ENCODE measurements at places on chromosomes 13 and 19. TPM values are rescaled to one million over a fixed set of nuclear protein-coding genes. Genes with fewer than 3 reads are reported as not detected.

DNA sequence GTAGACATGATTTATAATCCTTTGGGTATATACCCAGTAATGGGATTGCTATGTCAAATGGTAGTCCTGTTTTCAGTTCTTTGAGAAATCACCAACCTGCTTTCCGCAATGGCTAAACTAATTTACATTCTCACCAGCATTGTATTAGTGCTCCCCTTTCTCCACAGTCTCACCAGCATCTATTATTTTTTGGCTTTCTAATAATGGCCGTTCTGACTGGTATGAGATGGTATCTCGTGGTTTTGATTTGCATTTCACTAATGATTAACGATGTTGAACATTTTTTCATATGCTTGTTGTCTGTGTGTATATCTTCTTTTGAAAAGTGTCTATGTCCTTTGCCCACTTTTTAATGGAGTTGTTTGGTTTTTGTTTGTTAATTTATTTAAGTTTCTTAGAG, 165.1 kb downstream of the PDS5B start:
- no peaks in the 10 kb centered on the region for H3K27me3 ChIP-seq
- peaks cover 16% of the 10 kb centered on the region for H3K36me3 ChIP-seq
- H3K27ac ChIP-seq: no peak overlapping the region
- no peak overlapping the region for H3K4me3 ChIP-seq

GRCh38 chr13:94608586-94608985, 6.9 kb downstream of the GPR180 start:
- H3K4me3 ChIP-seq: no peak overlapping the region
- H3K36me3 ChIP-seq: peaks cover 39% of the 10 kb centered on the region
- DNase-seq: no peak
- H3K27me3 ChIP-seq: no peaks in the 10 kb centered on the region
- no peak overlapping the region for H3K27ac ChIP-seq
- no peaks in the 10 kb centered on the region for H3K4me1 ChIP-seq

DNA sequence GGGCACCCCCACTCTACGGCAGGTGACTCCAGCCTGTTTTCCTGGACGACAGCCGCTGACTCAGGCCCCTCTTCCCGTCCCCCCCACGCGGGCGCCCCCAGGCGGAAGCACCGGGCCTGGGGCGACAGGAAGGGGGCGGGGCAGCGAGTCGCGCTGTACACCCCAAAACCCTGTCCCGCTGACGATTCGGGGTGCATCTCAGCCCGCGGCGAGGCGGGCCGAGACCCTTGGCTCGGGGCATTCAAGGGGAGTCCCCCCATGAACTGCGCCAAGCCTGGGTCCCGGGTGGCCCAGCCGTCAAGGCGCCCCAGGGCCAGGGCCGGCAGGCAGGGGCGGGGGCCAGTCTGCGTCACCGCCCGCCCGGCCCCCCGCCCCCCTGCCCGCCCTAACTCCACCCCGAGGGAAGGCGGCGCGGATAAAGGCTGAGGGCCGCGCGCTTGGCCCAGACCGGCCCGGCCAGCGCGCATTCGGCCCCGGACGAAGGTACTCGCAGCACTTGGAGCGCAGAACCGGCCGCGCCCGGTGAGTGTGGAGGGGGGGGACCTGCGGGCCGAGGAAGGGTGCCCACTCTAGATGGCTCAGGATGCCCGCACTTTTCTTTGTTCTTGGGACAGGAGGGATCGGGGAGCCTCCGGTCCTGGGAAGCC, at the start of gene MIDN:
MIDN (plus strand) TSS at position 445 of the 647 bp plus-strand sequence. CDS start 1,714 bp downstream, outside the sequence.
- no peaks in the 10 kb centered on the region for H3K27me3 ChIP-seq
- peaks cover 48% of the 10 kb centered on the region for H3K36me3 ChIP-seq
- peak within 1 kb of the TSS; percentile 89 for H3K4me3 ChIP-seq

- no peak overlapping the region for H3K27ac ChIP-seq
- H3K4me3 ChIP-seq: no peak overlapping the region
- no peaks in the 10 kb centered on the region for H3K4me1 ChIP-seq
- no peaks in the 10 kb centered on the region for H3K36me3 ChIP-seq
- no peak for DNase-seq
- H3K27me3 ChIP-seq: no peaks in the 10 kb centered on the region
Observed at GRCh38 chr13:74194846-74195245, 60.6 kb upstream of the KLF12 start.

DNA sequence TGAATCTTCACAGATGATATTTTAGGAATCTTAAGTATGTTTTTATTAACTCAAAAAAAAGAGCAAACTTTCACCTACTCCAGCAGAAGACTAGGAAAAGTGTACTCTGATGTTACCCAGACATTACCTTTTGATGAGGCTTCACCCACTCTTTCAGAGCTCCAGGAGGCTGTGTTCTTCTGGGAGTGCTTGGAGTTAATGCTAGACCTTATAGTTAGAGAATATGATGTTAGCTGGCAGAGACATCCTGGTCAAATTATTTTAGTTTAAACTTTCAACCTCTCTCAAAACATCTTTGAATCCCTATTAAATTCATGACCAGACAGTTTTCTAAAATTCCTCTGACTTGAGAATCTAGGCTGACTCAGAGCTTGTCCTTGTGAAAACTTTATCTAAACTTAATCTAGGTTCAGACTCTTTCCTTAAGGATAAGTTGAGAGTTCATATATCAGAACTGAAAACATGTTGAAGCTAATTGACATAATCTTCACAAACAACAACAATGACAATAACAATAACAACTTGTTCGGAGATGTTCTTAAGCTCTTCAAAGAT, 82.8 kb downstream of the ITGBL1 start:
- DNase-seq: no peak
- H3K27me3 ChIP-seq: no peaks in the 10 kb centered on the region
- no peak overlapping the region for H3K27ac ChIP-seq

DNA sequence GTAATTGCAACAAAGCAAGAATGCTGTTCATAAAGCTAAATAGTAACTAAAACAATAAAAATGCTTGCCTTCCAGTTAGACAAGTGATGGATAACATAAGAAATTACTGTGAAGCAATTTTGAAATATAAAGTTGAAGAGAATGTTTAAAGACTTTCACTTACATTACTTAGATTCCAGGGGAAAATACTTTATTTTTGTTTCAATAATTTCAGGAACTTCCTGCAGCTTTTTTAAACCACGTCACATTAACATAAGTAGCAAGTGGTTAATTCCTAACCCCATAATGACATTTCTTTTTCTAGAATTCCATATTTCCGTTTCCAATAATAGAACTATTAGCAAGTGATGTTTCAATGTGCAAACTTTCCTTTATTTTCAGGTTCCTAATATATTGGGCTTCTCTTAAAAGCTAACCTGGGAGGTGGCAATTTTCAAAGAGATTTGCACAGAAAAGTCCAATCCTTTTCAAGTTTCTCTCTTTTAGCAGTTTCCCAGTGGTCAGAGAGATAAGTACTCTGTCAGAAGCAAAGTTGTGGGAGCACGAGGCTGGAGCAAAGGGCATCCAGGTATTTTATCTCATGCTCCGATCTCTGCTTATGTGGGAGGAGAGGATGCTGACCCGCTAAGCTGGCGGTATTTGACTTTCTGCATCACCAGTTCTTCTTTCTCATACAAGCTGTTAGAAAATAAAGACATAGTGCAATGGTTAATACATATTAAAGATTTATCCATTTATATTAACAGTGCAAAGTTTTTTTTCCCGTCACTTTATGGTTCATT, 1025.3 kb downstream of the EFNB2 start:
- H3K36me3 ChIP-seq: no peaks in the 10 kb centered on the region
- H3K4me3 ChIP-seq: no peak overlapping the region
- H3K27ac ChIP-seq: no peak overlapping the region
- DNase-seq: no peak
- H3K27me3 ChIP-seq: no peaks in the 10 kb centered on the region

DNA sequence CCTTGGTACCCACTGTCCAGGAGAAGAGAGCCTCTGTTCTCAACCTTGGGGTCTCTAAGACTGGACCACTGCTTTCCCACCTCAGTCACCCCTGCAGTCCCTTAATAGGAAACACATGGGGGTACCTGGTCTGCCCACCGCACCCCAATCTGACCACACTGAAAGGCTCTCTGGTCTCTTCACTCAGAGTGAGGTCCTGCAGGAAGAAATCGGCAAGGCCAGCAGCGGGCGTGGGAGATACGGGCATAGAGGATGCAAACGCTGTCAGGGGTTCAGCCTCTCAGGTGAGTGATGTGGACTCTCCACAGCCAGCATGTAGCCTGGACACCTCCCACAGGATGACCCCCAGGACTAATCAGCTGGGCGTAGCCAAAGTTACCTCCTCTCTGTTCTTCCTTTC, 3.5 kb downstream of the SIGLEC9 start:
- no peak for DNase-seq
- no peak overlapping the region for H3K4me3 ChIP-seq
- no peaks in the 10 kb centered on the region for H3K36me3 ChIP-seq
- H3K27ac ChIP-seq: no peak overlapping the region
- peaks cover 20% of the 10 kb centered on the region for H3K4me1 ChIP-seq

DNA sequence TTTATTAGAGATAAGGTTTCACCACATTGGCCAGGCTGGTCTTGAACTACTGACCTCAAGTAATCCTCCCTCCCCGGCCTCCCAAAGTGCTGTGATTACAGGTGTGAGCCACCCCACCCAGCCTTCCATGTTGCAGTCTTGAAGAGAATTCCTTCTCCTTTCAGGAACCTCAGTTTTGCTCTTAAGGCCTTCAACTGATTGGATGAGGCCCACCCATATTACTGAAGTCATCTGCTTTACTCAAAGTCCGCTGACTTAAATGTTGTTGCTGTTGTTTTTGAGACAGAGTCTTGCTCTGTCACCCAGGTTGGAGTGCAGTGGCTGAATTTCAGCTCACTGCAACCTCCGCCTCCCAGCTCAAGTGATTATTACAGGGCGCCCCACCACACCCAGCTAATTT, 33.5 kb downstream of the RASL11A start:
- DNase-seq: no peak
- no peaks in the 10 kb centered on the region for H3K36me3 ChIP-seq
- H3K27ac ChIP-seq: no peak overlapping the region
- peaks cover 1% of the 10 kb centered on the region for H3K4me1 ChIP-seq
- no peaks in the 10 kb centered on the region for H3K27me3 ChIP-seq

- DNase-seq: no peak
- no peaks in the 10 kb centered on the region for H3K27me3 ChIP-seq
- peak overlapping the region; percentile 50 for H3K27ac ChIP-seq
- peak overlapping the region; percentile 40 for H3K4me3 ChIP-seq
- peaks cover 13% of the 10 kb centered on the region for H3K4me1 ChIP-seq
Observed at GRCh38 chr19:36128392-36128736, 11.5 kb upstream of the CAPNS1 start.

DNA sequence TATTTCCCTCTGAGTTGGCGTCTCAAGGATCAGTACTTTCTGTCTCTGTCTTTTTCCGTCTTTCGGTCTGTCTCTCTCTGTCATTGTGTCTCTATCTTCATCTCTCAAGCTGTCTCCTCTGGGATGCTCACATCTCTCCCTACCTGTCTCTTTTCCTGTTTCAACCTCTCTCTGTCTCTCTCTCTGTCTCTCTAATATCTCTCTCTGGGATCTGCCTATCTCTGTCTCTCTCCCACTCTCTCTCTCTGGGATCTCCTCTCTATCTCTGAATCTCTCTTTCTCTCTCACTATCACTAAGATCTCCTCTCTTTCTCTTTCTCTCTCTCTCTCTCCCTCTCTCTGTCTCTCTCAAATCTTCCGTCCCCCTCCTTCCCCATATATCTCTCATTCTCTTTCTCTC, 4.0 kb downstream of the ATP1A3 start:
- no peak overlapping the region for H3K4me3 ChIP-seq
- peaks cover 44% of the 10 kb centered on the region for H3K27me3 ChIP-seq
- no peak overlapping the region for H3K27ac ChIP-seq
- no peak for DNase-seq
- no peaks in the 10 kb centered on the region for H3K36me3 ChIP-seq

- peaks cover 42% of the 10 kb centered on the region for H3K4me1 ChIP-seq
- no peak overlapping the region for H3K27ac ChIP-seq
- no peaks in the 10 kb centered on the region for H3K27me3 ChIP-seq
Observed at GRCh38 chr13:27036236-27036981, 135.2 kb downstream of the USP12 start.

GRCh38 chr19:10639836-10640235, 14.3 kb upstream of the ILF3 start:
- H3K4me3 ChIP-seq: no peak overlapping the region
- H3K4me1 ChIP-seq: no peaks in the 10 kb centered on the region
- DNase-seq: no peak
- no peak overlapping the region for H3K27ac ChIP-seq
- no peaks in the 10 kb centered on the region for H3K27me3 ChIP-seq
- peaks cover 77% of the 10 kb centered on the region for H3K36me3 ChIP-seq

DNA sequence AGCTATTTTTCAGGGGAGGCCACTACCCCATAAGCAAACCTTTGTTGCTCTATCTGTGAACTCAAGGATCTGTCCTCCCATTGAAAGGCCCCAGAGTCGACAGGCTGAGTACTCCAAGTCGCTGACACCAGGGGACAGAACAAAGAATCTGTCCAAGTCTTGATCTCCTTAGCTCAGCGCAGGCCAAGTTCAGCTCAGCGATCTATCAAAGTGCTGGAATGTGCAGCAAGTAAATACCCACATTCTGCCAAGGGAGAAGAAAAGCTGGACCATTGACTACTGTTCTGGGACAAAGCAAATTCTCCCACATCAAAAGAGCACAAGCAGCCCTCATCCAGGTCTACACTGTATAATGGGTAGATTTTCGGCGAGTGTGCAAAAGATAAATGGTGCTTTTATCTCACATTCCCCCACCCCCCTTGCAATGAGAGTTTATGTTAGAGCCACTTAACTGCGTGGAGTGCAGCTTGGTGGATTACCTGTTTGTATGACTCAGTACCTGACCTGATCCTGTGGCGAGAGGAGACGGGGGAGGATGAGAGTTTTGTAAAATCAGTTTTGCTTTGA, 391.7 kb upstream of the SGCG start:
- no peak for DNase-seq
- H3K27ac ChIP-seq: no peak overlapping the region
- no peaks in the 10 kb centered on the region for H3K27me3 ChIP-seq
- no peak overlapping the region for H3K4me3 ChIP-seq
- H3K36me3 ChIP-seq: no peaks in the 10 kb centered on the region
- no peaks in the 10 kb centered on the region for H3K4me1 ChIP-seq

GRCh38 chr19:8835877-8836276, 3.7 kb downstream of the MBD3L1 start:
- no peak overlapping the region for H3K4me3 ChIP-seq
- H3K27me3 ChIP-seq: peaks cover 5% of the 10 kb centered on the region
- DNase-seq: no peak
- 0 out of 2 replicates have a peak, but pooled peaks cover 6% of the 10 kb centered on the region for H3K36me3 ChIP-seq
- H3K4me1 ChIP-seq: no peaks in the 10 kb centered on the region
- H3K27ac ChIP-seq: no peak overlapping the region

GRCh38 chr19:34350161-34350561, 14.8 kb upstream of the GPI start:
- no peak overlapping the region for H3K4me3 ChIP-seq
- no peaks in the 10 kb centered on the region for H3K27me3 ChIP-seq
- no peak overlapping the region for H3K27ac ChIP-seq
- peaks cover 65% of the 10 kb centered on the region for H3K36me3 ChIP-seq
- DNase-seq: no peak
- no peaks in the 10 kb centered on the region for H3K4me1 ChIP-seq

OR7C2 gene
- not detected for total RNA-seq

FEM1A gene
- 9.4 TPM for total RNA-seq

ZNF492 gene
- total RNA-seq: not detected

ZSCAN5B gene
- not detected for total RNA-seq

PTOV1 gene
- total RNA-seq: 65.8 TPM

ZNF135 gene
- total RNA-seq: not detected

LILRB2 gene
- total RNA-seq: not detected

HMGB1 gene
- 710 TPM for total RNA-seq

CDC34 gene
- total RNA-seq: 62.1 TPM

PLK5 gene
- total RNA-seq: not detected
